ENCODE measurements at places on chromosomes 4 and X. TPM values are rescaled to one million over a fixed set of nuclear protein-coding genes. Genes with fewer than 3 reads are reported as not detected.

- DNase-seq = no peak
Measured at GRCh38 chr4:60223208-60223923, 976.8 kb upstream of the ADGRL3 start.

DNA sequence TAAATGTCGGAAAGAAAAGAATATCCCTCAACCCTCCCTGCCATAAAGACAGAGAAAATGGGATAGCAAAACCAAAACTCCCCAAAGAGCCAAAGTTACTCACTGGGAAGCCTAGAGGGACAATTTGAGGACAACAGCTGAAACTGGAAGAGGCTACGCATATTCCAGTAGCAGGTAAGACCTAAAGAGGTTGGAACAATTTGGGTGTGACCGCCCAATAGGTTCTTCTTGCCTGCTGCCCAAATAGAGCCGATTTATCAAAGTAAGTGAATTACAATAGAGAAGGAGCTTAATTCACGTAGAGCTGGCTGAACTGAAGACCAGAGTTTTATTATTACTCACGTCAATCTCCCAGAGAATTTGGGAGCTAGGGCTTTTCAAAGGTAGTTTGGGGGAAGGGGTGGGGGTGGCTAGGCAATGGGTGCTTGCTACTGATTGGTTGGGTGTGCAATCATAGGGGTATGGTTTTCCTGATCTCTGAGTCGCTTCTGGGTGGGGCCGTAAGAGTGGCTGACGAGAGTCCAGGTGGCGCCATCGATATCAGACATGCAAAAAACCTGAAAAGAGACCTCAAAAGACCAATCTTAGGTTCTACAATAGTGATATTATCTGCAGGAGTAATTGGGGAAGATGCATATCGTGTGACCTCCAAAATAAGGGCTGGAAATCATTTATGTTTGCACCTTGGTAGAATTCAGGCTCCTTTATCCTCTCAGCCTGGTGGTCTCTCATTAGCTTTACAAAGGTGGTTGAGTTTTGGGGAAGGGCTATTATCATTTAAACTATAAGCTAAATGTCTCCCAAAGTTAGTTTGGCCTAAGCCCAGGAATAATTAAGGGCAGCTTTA is 39.0 kb upstream of the SLC7A3 start:
- DNase-seq = no peak

DNA sequence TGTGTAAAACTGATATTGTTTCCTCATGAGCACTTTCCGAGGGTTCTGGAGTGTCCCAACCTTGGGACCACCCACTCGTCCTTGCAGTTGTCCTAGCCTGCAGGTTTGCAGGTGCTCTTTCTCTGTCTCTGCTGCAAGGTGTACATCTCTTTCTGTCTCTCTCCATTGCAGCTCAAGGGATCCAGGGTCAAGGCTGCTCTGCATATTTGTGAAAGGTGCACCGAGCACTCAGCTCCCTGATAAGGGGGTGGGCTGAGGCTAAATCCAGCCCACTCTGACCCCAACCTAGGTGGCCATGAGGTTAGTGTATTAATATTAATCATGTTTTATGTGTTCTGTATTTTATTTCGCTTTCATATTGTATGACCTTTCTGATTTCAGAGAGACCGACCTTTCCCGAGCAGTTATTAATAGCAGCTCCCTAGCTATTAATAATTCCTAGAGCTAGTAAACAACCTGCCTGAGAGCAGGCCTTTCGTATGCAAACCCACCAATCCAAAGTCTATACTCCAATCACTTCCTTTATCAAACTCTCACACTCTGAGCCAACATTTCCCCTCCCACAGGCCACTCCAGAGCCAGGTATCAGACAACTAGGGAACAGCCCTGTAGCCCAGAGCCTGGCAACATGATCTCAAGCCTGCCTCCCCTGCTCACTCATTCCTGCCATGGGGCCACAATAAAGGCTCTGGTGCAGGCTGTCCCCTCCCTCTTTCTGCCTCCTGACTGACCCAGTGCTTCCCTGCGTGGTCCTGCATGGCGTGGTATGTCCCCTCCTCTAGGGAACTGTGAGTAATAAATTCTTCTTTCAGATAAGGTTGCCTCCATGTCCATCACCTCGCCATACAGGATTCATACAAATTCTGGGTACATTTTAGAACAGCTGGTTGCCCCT is 73.9 kb downstream of the SLC2A9 start:
- no peak for DNase-seq

SSX4B gene
- not detected for total RNA-seq

FREM3 gene
- not detected for total RNA-seq

USP51 gene
- 1.6 TPM for total RNA-seq

Measured in CD8-positive, alpha-beta memory T cell (primary cell).